ENCODE measurements at places on chromosomes 1 and 21. TPM values are rescaled to one million over a fixed set of nuclear protein-coding genes. Genes with fewer than 3 reads are reported as not detected.

Gene KRTAP21-2
- not detected for total RNA-seq

Gene WNT4
- 0.86 TPM for total RNA-seq

Gene KRTAP12-4
- total RNA-seq, result not detected

Gene LCA5L
- 0.18 TPM for total RNA-seq

Gene CTTNBP2NL
- 14.8 TPM for total RNA-seq

Gene B3GALT2
- total RNA-seq, result not detected

Measured in G401 (cell line).